ENCODE measurements at places on chromosomes 2 and 18. TPM values are rescaled to one million over a fixed set of nuclear protein-coding genes. Genes with fewer than 3 reads are reported as not detected.
A peak's percentile ranks its signal among the peaks of the same experiment; 100 is the strongest.

- no peak for DNase-seq
Observed at GRCh38 chr2:241559323-241560161, 997 bp downstream of the BOK start.

DNA sequence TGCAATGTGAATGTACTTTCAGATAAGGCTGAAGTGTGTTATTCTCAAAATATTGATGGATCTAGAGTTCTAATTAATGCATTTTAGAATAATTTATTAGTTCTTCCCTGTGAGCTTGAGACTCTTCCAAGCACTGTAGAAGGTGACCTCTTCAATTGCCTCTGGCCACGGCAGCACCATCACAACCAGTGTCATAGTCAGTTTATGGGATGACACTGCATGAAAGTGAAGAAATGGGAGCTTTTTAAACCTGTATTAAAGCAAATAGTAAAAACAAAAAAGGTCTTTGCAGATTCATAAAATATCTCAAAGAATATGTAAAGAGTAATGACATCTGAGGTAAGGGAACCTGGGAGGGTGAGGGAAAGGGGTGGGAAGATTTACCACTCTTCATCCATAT, 52.0 kb downstream of the OXER1 start:
- no peak for DNase-seq

DNA sequence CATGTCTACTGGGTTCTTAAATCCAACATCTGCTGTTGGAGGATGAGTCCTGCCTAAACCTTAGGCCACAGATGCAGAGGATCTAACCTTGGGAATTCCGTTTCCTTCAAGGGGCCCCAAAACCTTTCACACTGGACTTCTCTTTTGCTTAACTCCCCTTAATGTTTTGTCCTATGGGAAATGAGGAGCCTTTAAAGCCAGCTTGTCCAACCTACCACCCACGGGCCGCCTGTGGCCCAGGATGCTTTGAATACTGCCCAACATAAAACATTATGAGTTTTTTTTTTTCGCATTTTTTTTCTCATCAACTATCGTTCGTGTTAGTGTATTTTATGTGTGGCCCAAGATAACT, 157.2 kb upstream of the SLC1A4 start:
- DNase-seq, result no peak

- no peak for DNase-seq
Observed at GRCh38 chr2:10431797-10432196, 16.3 kb downstream of the ODC1 start.

- DNase-seq, result no peak
Observed at GRCh38 chr2:236691799-236692167, 122.2 kb downstream of the ACKR3 start.

GRCh38 chr2:105315314-105315713, 14.2 kb downstream of the TGFBRAP1 start:
- DNase-seq, result no peak

DNA sequence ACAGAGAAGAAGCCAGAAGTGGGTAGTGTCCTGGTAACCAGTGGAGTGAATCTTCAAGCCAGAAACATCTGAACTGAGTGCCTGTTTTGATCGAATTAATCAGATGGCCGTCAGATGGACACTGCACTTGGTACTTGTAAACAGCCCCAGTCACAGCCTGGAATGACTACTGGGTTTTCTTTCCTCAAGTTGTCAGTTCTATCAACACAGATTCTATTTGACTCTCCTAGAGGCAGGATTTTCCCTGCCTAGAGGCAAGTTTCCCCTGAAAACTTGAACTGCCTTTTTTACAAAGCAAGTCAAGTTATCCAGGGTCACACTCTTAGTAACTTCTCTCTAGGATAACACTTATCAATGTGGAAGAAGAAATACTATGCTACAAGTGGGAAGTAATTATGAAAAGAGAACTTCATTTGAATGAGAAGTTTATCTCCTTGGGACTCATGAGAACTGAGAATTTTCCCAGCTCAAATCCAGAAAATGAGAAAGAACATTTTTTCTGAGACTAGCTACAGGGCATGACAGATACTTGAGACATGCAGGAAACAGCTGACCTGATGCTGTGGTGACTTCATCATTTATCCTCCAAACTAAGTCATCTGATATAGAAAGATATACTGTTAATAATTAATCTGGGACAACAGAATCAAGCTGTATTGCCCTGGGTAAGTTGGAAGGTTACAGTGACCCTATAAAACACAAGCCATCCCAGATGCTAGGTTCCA, 36.0 kb downstream of the SULT1C2 start:
- DNase-seq, result no peak

GRCh38 chr2:20555954-20556353, 94.9 kb downstream of the HS1BP3 start:
- no peak for DNase-seq

- DNase-seq, result no peak
Observed at GRCh38 chr2:144705328-144706245, 185.7 kb upstream of the ZEB2 start.

DNA sequence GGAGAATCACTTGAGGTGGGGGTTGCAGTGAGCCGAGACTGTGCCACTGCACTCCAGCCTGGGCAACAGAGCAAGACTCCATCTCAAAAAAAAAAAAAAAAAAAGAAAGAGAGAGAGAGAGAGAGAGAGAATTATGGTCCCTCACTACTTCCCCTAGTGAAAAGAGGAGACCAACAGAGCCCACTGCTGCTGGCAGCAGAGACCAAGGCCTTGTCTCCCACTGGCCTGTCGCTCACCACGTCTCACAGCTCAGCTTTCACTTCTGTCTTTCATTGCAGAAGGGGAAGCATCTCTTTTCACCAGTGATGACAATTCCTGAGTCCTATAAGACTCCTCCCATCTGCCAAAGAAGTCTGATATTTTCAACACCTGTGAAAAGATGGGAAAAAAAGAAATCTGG, 81.3 kb downstream of the CLHC1 start:
- DNase-seq, result no peak

GRCh38 chr2:38129481-38129880, 53.5 kb upstream of the CYP1B1 start:
- no peak for DNase-seq

DNA sequence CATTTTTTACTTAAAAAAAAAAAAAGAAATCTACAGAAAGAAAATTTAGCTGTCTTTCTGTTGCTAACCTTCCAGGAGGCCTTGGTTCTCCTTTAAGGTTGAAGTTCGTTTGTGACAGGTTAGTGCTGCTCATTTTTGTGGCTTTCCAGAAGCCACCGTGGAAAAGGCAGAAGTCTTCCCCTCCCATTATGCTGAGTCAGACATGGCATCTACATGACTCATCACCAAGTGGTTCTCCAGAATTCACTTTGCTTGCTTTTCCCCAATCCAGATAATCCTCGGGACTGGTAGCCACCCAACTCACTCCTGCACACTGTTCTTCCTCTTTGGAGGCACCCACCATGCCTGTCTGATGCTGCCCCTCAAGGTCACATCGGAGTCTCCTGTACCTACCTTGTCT, 228.7 kb downstream of the PIK3C3 start:
- DNase-seq, result no peak

- DNase-seq, result no peak
Observed at GRCh38 chr2:110818767-110819481, 86.6 kb downstream of the ACOXL start.

- DNase-seq, result no peak
Observed at GRCh38 chr18:9281780-9282179, 52.8 kb upstream of the TWSG1 start.

- DNase-seq, result no peak
Observed at GRCh38 chr2:215032153-215032552, 106.3 kb downstream of the ABCA12 start.

DNA sequence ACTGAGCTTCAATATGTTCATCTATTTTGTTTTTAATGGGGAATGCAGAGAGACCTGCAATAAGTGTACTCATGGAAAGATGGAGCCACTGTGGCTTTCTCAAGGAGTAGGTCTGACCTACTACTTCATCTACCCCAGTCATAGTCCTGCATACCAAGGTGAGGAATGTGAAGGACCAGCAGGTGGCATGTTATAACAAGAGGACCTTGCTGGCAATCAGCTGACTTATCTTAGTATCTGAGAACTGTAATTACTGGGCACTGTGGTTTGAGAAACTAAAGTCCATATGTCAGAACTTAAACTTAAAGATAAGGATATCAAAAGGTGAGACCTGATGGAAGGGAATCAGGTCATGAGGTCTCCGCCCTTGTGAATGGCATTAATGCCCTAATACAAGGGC, 1104.2 kb downstream of the BCL11A start:
- no peak for DNase-seq

DNA sequence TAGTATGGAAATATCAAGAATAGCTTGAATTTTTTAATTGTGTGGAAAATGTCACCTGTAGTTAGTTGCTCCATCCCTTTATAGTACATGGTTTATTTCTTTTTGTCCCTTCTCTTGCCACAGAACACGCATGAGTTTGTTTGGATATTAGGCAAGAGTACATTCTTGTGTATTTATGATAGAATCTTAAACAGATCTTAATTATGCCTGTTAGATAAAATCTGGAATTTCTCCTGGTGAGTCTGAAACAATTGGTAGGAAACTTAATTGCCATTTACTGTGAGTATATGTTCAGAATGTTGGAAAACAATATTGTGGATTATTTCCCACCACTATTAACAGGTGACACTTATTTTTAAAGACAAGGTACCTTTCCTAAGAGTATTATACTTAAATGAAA, 30.2 kb upstream of the CABYR start:
- DNase-seq, result no peak

DNA sequence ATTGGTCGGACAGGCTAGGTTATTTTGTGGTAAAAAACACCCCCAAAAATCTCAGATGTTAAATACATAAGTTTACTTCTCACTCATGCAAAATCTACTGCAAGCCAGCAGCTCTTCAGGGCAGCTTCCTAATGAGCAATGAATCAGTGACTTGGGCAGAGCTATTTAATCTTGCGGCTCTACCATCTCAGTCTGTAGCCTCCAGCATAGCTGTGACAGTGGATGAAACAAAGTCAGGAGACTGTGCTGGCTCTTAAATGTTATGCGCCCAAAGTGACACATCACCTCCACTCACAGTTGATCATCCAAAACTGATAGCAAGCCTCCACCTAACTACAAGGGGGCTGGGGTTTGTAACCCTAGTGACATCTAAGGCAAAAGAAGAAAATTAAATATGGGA, 571.9 kb downstream of the METTL4 start:
- DNase-seq, result no peak

- no peak for DNase-seq
Observed at GRCh38 chr2:134218414-134218813, 35.5 kb upstream of the MGAT5 start.

- no peak for DNase-seq
Observed at GRCh38 chr2:143452817-143453451, 323.7 kb downstream of the ARHGAP15 start.

- DNase-seq, result no peak
Observed at GRCh38 chr2:141863964-141864363, 266.9 kb downstream of the LRP1B start.

DNA sequence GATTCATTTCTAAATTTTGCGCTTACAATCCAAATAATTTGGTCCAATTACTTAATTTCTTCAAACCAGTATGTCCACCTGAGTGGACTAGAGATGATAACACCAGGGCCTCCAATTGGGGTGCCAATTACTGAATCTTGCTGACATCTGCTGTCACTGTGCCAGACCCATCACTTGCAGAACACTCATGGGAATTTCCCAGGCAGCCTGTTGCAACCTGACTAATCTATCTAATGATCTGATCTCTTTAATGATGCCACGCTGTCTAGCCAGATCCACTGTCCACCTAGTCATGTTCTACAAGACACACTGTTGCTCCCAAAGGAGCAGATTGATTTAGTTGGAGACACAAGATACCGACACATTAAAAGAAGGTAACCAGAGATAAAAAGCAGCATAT, 11.8 kb upstream of the LRP1B start:
- DNase-seq, result no peak

DNA sequence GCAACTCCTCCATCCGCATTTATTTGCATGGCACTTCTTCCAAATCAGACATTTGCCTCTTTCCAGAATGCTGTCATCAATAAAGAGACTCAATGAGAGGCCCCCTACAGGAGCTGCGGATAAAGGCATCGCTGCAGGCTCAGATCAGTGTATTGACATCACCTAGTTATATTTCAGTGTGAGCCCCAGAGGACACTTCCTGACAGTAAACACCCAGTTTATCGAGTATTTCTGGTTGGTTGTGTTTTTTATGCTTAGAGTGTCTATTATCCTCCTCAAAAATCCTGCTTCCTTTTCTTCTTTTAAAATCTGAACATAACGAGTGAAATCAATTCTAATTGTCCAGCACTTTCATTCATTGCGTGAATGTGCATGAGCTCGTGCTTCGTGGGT, 38.8 kb downstream of the NRP2 start:
- DNase-seq, result no peak

DNA sequence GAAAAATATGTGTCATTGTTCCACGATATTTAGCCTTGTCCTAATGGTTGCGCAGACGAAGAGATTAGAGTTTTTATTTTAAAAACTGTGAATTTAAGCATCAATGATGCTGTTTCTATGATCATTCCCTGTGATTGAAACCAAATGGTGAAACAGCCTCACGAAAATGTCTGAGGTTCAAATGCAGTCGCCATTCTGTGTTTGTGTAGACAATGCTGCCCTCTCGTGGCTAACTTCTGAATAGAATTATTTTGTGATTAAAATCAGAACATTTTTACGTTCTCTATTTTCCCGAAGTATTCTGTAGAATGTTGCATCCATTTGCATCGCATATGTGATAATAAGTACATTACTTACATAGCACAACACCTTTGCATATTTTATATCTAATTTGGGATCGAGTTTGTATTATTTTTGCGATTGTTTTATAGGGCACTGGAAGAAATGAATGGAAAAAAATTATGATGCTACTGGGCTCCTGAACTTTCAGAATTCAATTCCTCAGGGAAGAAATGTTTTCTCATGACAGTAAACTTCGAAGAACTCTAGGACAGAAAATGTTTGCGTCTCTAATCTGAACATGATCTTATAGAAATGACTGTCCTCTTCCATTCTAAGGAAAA, 54.8 kb upstream of the CREB1 start:
- DNase-seq, result peak; percentile 48

DNA sequence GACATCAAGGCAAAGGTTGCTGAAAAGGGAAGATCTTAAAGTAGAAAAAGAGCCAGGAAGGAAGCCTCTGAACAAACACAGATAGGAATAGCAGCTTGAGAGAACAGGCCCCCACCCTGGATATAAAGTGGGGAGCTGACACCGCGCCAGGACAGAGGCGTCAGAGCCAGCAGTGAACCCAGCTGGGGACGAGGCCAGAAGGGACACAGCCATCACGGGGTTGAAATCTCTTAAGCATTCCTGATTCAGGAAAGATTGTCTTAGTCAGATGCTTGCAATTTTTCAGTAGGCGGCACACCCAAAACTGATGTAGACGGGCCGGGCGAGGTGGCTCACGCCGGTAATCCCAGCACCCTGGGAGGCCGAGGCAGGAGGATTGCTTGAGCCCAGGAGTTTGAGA, 93.8 kb upstream of the PHLPP1 start:
- no peak for DNase-seq

PSMA8 gene
- polyA plus RNA-seq, result not detected

ALPG gene
- polyA plus RNA-seq, result not detected

RFX8 gene
- 2.1 TPM for polyA plus RNA-seq

LIMS4 gene
- 3.8 TPM for polyA plus RNA-seq

RGPD3 gene
- polyA plus RNA-seq, result 0.08 TPM

TTR gene
- polyA plus RNA-seq, result not detected

DOCK10 gene
- polyA plus RNA-seq, result 16.3 TPM

CERKL gene
- polyA plus RNA-seq, result 6.7 TPM

SERPINE2 gene
- polyA plus RNA-seq, result 73.3 TPM

NDC80 gene
- polyA plus RNA-seq, result 8.5 TPM

MGAT5 gene
- 13.2 TPM for polyA plus RNA-seq

PDK1 gene
- polyA plus RNA-seq, result 25.5 TPM

Measured in forelimb muscle (tissue), 1 donor.